ENCODE measurements at places on chromosomes 3 and 15. TPM values are rescaled to one million over a fixed set of nuclear protein-coding genes. Genes with fewer than 3 reads are reported as not detected.
A peak's percentile ranks its signal among the peaks of the same experiment; 100 is the strongest.

DNA sequence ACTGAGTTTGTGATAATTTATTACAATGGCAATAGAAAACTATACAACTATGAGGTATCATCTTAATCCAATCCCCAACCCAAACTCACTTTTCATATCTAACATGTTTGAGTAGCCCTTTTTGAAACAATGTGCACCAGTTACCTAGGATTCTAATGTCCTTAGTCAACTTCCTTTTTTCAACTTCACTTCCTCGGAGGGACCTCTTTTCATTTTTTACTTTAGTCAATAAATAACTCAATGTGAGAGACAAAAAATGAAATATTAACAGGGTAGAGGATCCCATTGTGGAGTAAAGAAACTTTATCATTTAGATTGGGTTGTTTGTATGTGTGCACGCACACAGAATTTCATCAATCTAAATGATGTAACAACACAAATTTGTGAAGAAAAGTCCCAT is 193.6 kb upstream of the LRRC3B start:
- no peak for DNase-seq

- DNase-seq, result no peak
Measured at GRCh38 chr15:87680208-87680607, 576.3 kb downstream of the NTRK3 start.

DNA sequence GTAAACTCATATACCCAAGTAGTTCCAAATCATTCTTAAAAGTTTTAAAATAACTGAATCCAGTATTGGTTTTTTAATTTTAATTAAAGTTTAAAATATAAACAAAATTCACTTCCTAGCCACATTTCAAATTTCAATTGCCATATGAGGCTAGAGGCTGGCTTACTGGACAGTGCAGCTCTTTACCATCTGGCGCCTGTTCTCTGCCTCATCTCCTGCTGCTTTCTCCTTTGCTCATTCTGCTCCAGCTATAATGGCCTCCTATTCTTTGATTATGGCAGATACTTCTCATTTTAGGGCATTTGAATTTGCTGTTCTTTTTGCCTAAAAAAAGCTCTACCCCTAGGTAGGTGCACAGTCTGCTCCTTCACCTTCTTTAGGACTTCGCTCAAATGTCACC is 19.1 kb downstream of the ARMC8 start:
- no peak for DNase-seq

DNA sequence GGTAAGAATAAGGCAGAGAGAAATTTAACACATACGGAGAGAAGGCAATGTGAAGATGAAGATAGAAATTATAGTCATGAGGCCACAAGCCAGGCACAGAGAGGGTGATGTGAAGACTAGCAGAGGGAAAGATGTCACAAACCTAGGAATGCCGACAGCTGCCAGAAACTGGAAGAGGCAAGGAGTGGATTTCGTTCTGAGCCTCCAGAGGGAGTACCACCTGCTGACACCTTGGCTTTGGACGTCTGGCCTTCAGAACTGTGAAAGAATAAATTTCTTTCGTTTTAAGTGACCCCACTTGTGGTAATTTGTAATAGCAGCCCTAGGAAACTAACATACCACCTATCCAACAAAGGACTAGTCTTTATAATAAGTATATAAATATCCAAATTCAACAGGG is 5.0 kb upstream of the SGO1 start:
- DNase-seq, result no peak

GRCh38 chr3:124492824-124493223 is 237.4 kb upstream of the UMPS start:
- peak; percentile 34 for DNase-seq

- DNase-seq, result no peak
Measured at GRCh38 chr3:51954713-51955112, 468 bp upstream of the GPR62 start.

DNA sequence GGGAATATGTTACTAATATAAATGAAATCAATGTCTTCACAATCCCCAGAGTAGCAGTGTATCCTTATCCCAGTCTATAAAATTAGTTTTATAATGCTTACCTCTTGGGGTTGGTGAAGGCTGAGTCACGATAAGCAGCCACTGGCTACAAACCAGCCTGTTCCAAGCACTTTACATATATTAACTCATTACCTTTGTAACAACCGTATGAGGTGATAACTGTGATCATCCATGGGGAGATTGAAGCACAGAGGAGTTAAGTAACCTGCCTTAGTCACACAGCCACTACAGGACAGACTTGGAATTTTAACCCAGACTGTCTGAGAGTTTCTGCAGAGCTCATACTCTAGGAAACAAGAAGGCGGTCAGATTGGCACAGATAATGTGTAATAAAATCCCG is 43.3 kb upstream of the MITF start:
- DNase-seq, result no peak

DNA sequence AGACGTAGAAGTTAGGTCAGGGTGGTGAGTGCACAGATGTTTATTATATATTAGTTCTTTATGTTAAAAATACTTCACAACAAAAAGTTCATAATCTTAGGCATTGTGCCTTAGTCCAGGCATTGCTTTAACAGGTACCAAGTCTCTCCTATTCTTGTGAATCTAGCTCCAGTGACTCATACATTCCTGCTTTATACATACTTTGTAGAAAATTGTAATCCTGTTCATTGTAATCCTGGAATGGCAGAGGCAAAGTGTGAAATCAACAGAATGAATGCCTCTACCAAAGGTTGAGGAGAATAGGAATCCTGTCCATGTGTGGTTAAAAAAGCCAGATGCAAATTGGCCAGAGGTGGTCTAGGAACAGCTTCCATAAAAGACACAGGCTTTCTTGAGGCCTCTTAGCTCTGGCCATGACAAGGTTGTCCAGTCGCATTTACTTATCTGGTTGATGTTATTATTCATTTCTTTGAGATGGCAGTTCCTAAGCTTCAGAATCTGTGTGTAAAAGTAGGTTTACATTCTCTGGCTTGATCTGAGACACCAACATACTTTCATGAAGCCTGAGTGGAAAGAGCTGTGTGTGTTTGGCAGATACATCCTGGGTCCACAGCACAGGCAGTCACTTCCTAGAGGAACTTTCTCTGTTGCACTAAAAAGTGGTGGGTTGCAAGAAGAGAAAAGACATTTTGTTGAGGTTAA is 109.0 kb downstream of the CDIN1 start:
- DNase-seq, result no peak

Gene TJP1
- total RNA-seq, result 85.2 TPM

Gene PSTPIP1
- total RNA-seq, result 14.1 TPM

Gene ROPN1
- total RNA-seq, result 0.29 TPM

Gene CHP1
- total RNA-seq, result 123 TPM

Gene GATA2
- total RNA-seq, result 8.9 TPM

Gene TLR9
- total RNA-seq, result 0.29 TPM
